ENCODE measurements at places on chromosomes 2 and 18.

- DNase-seq: no peak
Measured at GRCh38 chr18:56460581-56460980, 177.8 kb downstream of the TXNL1 start.

DNA sequence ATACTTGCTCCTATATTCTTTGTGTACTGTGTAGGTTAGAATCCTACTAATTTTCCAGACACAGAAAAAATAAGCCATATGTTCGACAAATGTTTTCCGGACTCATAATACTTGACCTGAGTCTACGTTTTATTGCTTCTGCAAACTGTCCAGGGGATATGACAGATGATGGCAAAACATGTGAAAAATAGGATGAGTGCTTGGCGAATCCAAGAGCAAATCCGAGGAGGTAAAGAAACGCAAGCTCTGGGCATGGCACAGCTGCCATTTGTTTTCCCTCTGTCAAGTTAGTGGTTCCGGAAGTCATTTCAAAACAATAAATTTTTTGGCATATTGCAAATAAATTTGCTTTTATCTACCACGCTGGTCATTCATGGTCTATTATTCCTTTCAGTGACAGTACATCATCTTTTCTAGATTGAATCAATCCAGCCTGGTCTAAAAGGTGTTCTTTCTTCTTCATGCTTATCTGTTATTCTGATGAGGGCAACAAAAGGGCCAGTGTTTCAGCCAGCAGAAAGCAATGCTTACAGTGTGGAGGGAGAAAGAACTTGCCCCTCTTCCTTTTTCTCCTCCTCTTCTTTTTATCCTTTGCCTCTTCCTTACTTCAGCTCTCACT is 476.1 kb upstream of the SOX11 start:
- DNase-seq: no peak

GRCh38 chr2:148725564-148725963 is 81.0 kb downstream of the EPC2 start:
- no peak for DNase-seq

DNA sequence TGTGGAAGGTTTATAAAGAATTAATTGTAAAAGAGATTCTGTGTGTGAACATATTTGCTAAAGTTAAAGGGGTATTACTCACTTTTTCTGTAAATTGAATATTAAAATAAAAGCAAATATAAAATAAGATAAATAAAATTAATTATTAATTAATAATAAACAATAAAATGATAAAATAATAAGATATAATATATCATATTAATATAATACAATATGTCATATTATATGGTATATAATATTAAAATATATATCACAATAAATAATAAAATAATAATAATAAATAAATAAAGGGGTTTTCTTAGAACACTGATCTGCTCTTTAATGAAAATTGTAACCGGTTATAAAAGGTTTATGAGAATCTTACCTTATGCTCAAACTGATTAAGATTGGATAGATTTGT is 29.8 kb downstream of the TMEM200C start:
- no peak for DNase-seq

GRCh38 chr2:64978514-64979268 is 10.5 kb upstream of the SLC1A4 start:
- DNase-seq: no peak

DNA sequence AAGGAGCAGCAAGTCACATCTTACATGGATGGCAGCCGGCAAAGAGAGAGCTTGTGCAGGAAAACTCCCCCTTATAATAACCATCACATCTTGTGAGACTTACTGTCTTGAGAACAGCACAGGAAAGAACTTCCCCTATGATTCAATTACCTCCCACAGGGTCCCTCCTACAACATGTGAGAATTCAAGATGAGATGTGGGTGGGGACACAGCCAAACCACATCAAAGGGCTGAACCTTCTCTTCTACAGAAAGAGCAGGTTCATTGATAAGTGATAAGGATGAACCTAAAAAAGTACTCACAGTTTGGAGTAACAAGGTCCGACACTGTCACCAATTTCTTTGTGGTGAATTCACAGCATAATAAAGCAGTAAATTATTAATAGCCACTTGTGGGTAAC is 422.2 kb upstream of the FSIP2 start:
- DNase-seq: no peak

GRCh38 chr2:234446404-234447076 is 50.3 kb downstream of the ARL4C start:
- no peak for DNase-seq

GRCh38 chr2:165079432-165079831 is 124.1 kb upstream of the SLC38A11 start:
- DNase-seq: no peak

GRCh38 chr18:49631146-49631866 is 69.4 kb downstream of the LIPG start:
- DNase-seq: no peak

GRCh38 chr2:217958206-217958883 is 44.5 kb downstream of the TNS1 start:
- DNase-seq: no peak

DNA sequence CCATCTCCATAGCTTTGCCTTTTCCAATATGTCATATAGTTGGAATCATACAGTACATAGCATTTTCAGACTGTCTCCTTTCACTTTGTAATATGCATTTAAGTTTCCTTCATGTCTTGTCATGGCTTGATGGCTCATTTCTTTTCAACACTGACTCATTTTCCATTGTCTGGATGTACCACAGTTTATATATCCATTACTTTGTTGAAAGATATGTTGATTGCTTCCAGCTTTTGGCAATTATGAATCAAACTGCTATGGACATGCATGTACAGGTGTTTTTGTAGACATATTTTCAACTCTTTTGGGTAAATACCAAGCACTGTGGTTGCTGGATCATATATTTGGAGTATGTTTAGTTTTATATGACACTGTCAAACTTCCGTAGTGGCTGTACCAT is 26.3 kb downstream of the ACSL3 start:
- DNase-seq: no peak

DNA sequence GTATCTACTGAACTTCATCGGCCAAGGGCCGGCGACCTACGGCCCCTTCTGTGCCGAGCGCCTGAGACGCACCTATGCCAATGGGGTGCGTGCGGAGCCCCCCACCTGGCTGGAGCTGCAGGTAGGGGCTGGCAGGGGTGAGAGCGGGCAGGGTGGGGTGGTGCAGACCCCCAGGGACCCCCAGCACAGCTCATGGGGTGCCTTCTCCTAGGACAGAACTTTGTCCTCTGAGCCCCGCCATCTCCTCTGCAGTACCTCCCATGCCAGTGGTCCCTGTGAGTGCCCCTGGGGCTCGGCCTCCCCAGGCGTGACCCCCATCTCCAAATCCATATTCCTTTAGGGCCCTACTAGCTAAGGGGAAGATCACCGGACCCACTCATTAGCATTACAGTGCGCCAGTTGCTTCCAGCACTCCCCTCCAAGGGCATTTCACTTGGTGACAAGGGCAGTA is 23.9 kb upstream of the GPR17 start:
- DNase-seq: no peak

GRCh38 chr2:35428548-35428947 is 927.0 kb upstream of the CRIM1 start:
- DNase-seq: peak; percentile 2

- peak; percentile 50 for DNase-seq
Measured at GRCh38 chr2:230824406-230824978, 40.2 kb upstream of the ITM2C start.

- peak; percentile 22 for DNase-seq
Measured at GRCh38 chr2:108215794-108216211, 24.0 kb upstream of the SULT1C3 start.

DNA sequence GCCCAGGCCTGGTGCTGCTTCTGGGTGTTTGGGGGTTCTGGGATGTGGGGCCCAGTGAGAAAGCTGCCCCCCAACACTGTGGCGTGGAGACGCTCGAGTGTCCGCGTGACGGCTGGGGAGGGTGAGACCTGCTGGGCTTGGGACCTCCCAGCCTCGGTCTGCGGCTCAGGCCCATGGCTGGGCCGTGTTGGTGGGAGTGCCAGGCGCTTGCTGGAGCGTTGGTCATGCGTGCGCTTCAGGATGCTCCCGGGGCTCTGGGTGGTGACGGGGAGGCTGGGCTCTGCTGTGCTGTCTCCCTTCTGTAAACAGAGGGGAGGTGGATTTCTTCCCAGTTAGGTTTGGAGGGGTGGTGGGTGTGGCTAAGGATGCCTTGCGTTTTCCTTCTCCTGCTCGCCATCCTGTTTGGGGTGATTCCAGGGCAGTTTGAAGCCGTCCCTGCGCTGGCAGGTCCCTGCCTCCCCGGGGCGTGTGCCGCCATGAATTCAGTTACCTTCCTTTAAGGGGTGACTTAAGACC is 606 bp downstream of the GAL3ST2 start:
- DNase-seq: no peak

GRCh38 chr2:227344231-227344630 is 19.2 kb downstream of the MFF start:
- no peak for DNase-seq

GRCh38 chr2:39470580-39470979 is 33.5 kb upstream of the MAP4K3 start:
- no peak for DNase-seq

DNA sequence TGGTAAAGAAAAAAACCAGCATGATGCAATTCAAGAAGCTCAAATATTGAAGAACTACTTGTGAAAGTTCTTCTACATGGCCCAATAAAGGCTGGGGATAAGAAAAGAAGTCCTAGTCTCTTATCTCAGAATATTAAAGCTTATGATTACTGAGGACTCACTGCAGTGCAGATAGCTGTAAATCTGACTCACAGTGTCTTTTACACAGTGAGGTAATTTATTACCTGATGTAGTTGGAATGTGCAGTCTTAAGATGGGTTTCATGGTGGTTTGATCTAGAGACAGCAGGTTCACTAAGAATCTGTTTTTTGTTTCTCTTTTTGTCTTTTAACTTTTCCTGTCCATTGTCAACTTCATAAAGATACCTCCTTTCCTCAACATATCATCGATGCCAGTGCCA is 484.0 kb upstream of the MAP2 start:
- no peak for DNase-seq

DNA sequence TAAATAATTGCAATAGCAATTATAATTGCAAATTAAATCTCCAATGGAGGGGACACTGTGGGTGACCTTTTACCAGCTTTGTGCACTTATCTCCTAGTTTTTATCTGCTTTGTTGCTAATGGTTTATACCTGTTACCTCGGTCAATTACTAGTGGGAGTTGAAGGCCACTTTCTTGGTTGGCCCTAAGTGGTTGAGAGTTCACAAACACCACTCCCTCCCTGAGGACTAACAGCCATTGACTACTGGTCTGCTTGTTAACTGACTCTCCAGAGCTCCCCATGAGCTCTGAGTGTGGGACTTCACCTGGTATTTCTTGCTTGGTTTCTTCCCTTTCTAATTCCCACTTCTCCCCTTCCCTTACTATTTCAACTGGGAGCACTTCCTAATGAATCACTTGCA is 27.2 kb downstream of the SERPINE2 start:
- no peak for DNase-seq

GRCh38 chr2:170820757-170821530 is 4.3 kb downstream of the GAD1 start:
- DNase-seq: no peak
